Hypothalamus (tissue), 51 donors: ENCODE measurements at places on chromosomes 7 and 10.

DNA sequence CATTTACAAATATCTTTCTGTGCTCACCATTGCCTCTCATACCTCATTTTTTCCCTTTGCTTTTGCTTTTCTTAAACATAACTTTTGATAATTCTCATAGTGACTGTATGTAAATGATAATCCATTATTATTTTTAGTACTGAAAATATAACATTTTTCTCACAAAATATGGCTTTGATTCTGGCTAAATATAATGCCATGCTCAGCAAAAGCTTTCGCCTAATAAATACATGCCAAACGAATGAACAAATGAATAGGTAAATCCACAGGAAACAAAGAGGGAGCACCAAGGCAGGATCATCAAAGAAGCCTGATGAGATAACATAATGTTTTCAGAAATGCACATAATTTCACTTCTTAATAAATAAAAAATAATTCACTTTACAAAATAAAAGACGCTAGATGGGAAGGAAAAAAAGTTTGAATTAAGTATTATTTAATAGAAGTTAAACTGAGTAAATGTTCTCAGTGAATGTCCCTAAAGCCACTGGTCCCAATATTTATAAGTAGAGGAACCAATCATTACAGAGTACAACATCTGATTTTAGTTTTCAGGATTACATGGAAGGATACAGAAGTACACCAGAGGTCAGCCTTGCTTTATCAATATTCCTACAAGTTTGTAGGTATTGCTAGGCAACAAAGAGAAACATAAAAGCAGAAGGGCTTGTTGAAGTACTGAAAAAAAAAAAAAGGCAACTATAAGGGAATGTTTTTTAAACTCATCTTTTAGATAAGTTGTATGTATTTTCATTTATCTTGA lies 52.3 kb downstream of the RNLS start:
- DNase-seq = no peak

DNA sequence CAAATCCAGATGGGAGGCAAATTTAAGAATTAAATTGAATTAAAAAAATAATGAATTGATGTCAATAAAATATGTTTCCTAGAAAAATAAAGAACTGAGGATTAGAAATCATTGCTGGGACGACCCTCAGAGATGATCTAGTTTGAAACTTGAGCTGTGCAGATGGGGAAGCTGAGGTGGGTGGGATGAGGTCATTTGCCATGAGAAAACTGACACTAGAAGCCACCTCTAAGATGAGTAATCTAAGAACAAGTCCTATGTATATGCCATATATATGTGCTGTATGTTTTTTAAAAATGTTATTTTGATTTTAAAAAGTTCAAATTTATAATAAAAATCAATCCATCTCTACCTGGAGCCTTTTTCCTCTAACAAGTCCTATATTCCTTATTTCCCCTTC lies 135.7 kb downstream of the RSU1 start:
- no peak for DNase-seq

GRCh38 chr7:46454816-46455215 lies 533.7 kb upstream of the IGFBP3 start:
- DNase-seq = no peak

GRCh38 chr10:71436268-71437125 lies 39.8 kb downstream of the CDH23 start:
- no peak for DNase-seq

DNA sequence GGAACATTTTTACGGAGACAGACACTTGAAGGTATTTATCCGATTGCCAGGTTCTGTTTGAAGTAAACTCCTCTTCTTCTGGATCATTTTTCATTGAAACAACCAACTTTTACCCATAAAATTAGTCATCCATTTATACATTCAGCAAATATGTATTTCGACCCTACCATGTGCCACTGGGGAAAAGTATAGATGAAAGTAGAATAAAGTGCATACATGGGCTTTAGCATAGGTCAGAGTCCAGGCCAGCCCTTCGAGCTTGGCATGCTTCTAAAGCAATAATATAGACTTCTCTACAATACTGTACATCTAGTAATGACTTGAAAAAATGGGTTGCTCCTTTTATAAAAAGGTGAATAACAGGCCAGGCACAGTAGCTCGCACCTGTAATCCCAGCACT lies 10.1 kb downstream of the SLC25A16 start:
- no peak for DNase-seq

- DNase-seq = no peak
Observed at GRCh38 chr7:90081621-90082020, 72.6 kb upstream of the STEAP1 start.

- no peak for DNase-seq
Observed at GRCh38 chr10:29471544-29471859, 163.3 kb downstream of the SVIL start.

- no peak for DNase-seq
Observed at GRCh38 chr7:85757348-85757747, 570.5 kb upstream of the SEMA3D start.

- DNase-seq = peak; percentile 4
Observed at GRCh38 chr10:121036431-121036830, 185.3 kb downstream of the WDR11 start.

- no peak for DNase-seq
Observed at GRCh38 chr10:124957404-124957947, 15.6 kb downstream of the ZRANB1 start.

- no peak for DNase-seq
Observed at GRCh38 chr10:119340893-119341458, 133.6 kb downstream of the GRK5 start.

- DNase-seq = no peak
Observed at GRCh38 chr7:134514663-134515062, 12.7 kb upstream of the AKR1B10 start.

DNA sequence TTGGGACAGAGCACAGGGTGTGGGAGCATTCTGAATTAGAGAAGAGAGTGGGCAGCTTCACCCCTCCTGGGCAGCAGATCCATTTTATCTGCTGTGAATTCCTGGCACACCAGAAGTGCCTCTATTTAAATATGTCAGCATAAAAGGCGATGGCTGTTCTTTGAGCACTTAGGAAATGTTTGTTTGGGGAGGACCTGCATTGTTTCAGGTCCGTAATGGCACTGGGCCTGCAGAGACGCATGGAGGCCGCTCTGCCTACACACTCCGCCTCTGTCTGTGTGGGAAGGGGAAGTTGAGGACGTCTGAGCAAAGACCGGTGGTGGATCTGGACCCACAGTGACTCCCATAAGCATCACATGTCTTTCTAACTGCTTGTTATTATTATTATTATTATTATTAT lies 253.2 kb downstream of the CAMK1D start:
- DNase-seq = no peak

DNA sequence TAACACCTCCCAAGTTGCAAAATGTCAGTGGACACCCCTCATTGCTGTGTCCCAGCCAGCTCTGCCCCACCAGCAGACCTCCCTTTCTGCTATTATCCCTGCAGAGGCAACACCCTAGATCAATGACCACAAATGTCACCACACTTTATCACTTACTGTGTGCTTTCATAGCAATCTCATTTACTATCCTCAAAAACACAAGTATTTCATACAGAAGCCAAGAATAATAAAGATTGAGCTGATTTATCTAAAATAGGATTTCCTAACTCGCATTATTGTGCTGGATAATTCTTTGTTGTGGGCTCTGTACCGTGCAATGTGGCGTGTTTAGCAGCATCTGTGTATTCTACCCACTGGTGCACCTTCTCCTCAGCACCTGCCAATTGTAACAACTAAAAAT lies 13.2 kb upstream of the ABCB5 start:
- DNase-seq = no peak

GRCh38 chr10:20743942-20744341 lies 153.2 kb downstream of the NEBL start:
- no peak for DNase-seq

DNA sequence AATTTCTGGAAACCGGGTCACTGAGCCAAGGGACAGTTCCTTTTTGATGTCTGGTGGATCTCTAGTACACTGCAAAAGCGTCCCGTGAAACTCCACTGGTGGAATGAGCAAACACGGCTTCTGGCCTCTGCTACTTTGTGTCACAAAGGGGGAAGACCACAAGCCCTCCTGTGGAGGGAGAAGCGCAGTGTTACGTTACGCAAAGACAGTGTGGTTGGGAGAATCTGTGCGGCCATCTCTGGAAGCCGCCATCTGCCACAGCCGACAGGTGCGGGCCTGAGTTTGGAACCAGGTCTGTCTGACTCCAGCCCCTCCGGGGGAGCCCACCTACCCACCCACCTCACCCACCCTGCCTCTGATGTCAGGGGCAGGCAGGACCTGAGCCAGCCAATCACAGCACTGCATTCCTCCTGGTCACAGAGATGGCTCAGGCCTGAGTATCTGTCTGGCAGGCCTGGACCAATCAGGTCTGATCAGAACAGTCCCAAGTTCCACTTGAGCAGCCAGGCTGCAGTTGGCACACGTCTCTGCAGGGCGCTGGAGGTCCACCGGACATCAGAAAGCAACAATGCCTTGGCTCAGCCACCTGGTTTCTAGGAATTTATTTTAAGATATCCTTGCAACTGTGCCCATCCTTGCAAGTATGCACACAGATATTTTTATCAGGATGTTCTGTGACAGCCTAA lies 3.0 kb upstream of the CYP2W1 start:
- no peak for DNase-seq

DNA sequence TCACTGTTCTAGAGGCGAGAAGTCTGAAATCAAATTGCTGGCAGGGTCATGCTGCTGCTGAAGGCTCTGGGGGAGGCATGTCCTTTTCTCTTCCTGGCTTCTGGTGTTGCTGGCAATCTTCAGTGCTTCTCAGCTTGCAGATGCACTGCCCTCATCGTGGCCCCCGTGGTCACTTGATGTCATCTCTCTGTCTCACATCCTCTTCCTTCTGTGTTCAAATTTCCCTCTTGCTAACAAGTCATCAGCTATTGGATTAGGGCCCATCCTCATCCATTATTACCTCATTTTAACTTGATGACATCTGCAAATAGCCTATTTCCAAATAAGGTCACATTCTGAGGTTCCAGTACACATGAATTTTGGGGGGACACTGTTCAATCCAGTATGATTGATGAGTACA lies 36.6 kb upstream of the SRGN start:
- DNase-seq = no peak

- DNase-seq = no peak
Observed at GRCh38 chr7:96238474-96238873, 83.4 kb downstream of the SLC25A13 start.

GRCh38 chr7:131109759-131110296 lies 217.8 kb upstream of the MKLN1 start:
- peak; percentile 63 for DNase-seq

- no peak for DNase-seq
Observed at GRCh38 chr10:114631666-114632417, 26.2 kb downstream of the ABLIM1 start.

- no peak for DNase-seq
Observed at GRCh38 chr7:32943252-32944030, 13.8 kb upstream of the FKBP9 start.

DNA sequence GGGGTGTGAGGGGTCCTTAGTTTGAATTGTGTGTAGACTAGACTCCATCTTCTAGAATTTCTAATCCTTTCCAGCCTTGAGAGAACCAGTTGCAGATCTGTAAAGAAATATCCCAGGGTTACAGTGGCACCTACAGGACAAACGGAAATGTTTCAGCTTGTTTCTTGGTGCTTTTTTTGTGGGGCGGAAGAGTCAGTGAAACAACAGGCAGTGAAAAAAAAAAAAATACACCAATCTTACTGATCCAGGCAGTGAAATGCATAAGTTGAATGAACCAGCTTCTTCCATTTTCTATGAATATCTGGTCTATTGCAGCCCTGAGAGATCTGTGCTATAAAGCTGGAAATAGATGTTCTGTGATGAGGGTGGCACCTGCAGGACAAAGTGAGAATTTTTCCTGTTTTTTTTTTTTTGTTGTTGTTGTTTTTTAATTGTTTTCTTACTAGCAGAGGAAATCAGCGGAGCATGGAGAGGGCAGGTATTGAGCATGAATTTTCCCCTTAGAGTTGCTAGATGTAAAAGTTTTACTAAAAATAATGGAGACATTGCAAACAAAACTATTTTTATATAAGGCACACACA lies 81.9 kb upstream of the DYNC1I1 start:
- DNase-seq = no peak

- no peak for DNase-seq
Observed at GRCh38 chr10:122421742-122422141, 32.7 kb upstream of the ARMS2 start.

DNA sequence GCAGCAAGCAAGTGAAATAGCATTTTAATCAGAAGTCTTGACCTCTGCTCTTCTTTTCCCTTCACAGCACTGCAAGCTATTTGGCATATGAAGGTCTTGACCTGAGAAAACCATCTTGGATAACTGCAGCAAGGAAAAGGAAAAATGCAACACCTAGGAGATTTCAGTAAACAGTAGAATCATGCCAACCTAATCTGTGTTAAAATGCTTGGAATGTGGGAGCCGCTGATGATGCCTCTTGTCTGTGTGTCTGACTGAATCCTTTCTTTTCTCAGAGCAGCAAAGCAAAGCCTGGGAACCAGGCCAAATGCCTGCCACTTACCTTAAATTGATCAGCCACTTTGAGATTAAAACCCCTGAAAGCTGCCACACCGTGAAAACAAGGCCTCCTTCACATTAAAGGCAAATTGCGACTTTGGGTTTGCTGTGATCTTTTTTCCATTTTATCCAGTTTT lies 80.4 kb upstream of the CDK6 start:
- DNase-seq = no peak

DNA sequence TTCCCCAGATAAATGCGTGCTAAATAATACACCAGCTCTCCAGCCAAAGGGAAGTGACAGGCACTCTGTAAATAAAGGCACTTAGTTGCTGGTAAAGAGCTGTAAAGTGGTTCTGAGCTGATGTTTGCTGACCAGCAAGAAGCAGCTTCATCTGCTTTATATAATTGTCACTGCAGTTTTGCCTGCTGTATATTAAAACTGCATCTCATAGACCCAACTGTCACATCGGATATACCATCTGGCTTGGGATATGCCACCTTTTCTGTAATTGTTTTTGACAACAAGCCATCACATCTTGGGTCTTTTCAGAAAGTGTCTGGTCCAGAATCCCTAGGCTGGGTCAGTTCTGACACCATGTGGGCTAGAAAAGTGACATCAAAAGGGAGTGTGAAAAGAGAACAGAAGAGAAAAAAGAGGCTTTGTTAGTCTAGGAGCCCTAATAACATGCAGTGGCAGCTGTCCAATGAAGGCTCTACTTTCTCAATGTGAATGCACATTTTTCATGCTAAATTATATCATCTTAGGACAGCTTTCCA lies 697.6 kb downstream of the KCNMA1 start:
- no peak for DNase-seq

GRCh38 chr10:93816123-93816747 lies 58.5 kb downstream of the LGI1 start:
- DNase-seq = peak; percentile 36

DNA sequence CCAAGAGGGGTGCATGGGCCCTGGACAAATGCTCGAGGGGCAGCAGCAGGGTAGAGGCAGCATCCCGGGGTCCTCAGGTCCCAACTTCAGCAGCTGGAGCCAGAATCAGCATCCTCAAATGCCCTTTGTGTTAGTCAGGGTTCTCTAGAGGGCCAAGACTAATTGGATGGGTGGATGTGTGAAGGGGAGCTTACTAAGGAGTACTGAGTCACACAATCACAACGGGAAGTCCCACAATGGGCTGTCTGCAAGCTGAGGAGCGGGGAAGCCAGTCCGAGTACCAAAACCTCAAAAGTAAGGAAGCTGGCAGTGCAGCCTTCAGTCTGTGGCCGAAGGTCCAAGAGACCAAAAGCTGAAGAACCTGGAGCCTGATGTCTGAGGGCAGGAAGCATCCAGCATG lies 162.9 kb upstream of the TCERG1L start:
- DNase-seq = no peak
